ENCODE measurements at places on chromosomes 3 and 15.

GRCh38 chr15:57427367-57427821 lies 51.1 kb downstream of the CGNL1 start:
- DNase-seq = no peak

GRCh38 chr3:192802957-192803899 lies 75.9 kb upstream of the FGF12 start:
- DNase-seq = no peak

GRCh38 chr15:56913670-56914069 lies 4.8 kb upstream of the TCF12 start:
- DNase-seq = no peak

DNA sequence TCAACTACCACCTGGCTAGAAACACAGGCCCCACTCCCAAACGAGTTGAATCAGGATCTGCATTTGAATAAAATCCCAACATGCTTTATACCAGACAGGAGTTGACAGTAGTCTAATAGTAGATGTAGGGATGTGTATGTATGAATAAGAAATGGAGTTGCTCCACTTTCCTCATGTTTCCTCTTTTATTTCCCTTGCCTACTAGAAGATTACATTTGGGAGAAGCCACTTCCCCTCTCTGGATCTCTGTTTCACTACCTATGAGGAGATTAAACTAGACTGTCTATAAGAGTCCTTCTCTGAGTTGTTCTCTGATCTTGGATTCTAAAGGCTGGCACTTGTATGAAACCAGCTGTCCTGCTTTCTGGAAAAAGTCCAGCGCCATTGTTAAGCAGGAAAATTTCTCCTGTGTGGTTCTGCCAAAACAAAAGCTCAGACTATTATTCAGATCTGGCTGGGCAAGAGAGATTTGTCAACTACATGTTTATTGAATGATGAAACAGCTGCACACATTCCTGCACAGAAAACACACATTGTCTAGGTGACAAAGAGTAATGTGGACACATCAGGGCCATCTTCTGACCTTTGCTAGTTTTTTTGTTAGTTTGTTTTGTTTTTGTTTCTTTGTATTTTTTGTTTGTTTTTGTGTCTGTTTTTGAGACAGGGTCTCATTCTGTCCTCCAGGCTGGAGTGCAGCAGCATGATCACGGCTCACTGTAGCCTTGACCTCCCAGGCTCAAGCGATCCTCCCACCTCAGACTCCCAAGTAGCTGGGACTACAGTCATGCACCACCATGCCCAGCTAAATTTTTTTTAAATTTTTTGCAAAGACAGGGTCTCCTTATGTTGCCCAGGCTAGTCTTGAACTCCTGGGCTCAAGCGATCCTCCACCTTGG lies 29.9 kb downstream of the ACP3 start:
- DNase-seq = no peak

GRCh38 chr3:196868297-196868661 lies 559 bp downstream of the SENP5 start:
- DNase-seq = no peak

DNA sequence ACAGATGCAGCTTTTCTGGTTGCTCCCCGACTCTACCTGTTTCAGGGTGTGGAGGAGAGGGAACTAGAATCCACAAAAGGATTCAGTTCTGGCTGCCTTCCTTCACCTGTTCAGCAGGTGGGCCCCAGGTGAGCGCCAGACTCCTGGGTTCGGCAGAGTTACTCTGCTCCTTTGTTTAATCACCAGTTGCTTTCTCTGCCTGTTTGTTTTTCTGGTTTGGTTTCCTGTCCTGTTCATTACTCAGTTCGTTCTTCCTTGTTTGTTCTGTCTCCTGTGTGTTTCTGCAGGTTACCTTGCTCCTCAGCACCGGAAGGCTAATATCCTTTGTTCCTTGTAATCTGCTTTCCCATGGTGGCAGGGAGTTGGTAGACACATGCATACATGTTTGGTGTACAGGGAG lies 508.5 kb upstream of the ATP11B start:
- DNase-seq = no peak

DNA sequence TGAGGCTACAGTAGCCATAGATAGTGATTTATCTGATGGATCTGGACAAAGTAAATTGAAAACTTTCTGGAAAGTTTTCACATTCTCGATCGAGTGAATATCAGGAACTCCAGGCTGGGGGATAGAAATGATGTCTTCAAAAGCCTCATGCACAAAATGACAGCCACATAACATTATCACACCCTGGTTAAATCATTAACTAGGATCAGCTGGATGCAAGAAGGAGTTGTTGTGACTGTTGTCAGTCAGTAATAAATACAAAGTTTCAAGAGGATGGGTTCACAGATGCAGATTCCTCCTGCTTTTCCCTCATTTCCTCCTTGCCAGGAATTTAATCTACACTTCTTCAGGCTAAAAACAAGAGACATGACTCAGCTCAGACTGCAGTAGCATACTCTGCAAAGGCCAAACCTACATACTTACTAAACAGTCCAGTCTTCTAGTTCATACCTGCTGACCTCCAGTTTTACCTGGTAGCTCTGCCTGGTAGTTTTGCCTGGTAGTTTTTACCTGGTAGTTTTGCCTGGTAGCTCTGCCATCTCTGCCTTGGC lies 40.9 kb downstream of the C2CD4A start:
- no peak for DNase-seq

- no peak for DNase-seq
These were observed 65.2 kb downstream of the TPRA1 start for GRCh38 chr3:127525373-127525772.

DNA sequence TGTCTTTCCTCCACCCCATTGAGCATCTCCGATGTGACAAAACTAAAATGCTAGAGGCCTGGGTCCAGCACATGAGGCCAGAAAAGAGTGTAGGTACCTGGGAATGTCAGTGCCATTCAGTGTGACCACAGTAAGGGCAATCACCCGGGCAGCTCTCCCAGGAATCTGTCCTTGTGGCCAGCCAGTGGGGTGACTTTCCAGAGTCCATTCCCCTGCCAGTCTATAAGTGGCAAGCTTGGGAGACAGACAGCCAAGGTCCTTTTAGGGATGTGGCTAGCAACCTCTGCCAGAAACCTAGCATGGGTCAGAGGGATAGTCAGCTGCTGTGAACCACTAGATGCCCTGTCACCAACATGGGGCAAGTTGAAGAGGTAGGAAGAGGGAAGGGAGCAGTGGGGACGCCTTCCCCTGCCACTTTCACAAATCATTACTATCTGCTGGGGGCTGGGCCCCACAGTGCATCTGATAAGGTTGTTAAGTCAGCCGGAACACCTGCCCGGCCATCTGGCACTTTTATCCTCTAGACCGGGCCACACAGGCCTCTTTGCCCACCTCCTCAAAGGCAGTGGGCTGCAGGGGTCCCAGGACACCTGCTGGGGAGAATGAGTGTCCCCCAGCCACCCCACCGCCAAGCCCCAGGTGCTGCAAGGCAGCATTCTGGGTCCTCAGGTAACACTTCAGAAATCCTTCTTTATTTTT lies 24.8 kb upstream of the DET1 start:
- no peak for DNase-seq

DNA sequence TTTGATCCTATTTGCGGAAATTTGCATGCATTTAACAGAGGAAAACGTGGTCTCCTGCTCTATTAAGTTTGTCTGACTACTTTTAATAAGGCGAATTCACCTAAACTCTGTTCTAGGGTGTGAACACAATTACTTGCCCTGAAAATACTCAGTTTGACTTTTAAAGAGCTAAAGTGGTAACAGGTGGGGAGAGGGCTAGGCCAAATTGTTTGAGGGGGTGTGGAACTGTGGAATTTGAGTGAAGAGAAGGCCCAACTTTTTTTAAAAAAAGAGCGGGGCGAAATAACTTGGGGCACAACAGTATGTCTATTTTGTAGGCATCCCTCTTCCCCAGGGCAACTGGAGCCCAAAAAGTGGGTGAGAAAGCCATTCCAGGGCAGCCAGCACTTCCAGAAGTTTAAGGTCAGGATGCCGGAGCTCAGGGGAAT lies 580 bp upstream of the FXR1 start:
- DNase-seq = no peak

DNA sequence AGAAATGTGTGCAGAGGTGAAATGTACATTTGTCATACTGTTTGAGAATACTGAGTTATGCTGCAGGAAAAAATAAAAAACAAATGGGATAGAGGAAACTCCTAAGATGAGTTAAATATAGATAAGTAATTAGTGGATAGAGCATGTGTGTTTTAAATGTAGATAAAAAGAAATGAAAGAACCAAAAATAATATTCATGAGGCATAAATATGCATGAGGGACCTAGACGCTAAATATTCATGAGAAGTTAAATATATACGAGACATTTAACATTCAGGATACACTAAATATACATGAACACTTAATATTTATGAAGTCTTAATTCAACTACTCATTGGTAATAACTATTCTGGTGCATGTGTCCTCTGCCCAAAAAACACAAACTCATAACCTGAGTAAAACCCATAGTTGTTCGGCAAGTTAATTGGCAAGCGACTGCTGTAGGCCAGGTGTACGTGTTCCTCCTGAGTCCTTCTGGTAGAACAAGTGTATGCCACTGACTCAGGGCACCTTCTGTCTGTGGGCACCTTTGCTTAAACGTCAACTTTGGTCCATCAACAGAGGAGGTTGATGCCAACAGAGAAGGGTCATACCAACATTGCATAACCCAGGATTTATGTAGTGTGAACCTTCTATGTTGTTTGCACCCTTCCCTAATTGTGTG lies 24.5 kb upstream of the DENND6A start:
- no peak for DNase-seq

DNA sequence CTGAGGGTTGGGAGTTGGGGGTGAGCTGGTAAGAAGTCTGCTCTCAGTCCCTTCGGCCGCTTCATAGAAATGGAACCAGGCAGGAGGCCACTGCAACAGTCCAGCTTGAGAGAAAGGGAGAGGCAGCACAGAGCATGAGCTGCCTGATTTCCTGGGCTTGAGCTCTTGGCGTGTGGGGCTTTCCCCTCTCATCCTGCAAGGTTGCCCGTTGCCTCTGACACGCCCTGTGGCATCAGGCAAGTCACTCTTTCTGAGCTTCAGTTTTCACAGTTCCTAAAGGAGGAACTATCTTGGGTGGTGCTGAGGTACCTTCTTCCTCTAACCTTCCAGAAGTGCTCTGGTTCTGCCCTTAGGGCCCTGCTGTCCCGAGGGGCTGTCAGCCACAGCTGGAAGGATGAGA lies 4.9 kb downstream of the MESP2 start:
- no peak for DNase-seq

- DNase-seq = no peak
These were observed 109.3 kb downstream of the ZIC1 start for GRCh38 chr3:147518465-147518864.

- no peak for DNase-seq
These were observed 6.2 kb downstream of the MELTF start for GRCh38 chr3:197023241-197023997.

- DNase-seq = no peak
These were observed 51.9 kb downstream of the RASA2 start for GRCh38 chr3:141538568-141539240.

DNA sequence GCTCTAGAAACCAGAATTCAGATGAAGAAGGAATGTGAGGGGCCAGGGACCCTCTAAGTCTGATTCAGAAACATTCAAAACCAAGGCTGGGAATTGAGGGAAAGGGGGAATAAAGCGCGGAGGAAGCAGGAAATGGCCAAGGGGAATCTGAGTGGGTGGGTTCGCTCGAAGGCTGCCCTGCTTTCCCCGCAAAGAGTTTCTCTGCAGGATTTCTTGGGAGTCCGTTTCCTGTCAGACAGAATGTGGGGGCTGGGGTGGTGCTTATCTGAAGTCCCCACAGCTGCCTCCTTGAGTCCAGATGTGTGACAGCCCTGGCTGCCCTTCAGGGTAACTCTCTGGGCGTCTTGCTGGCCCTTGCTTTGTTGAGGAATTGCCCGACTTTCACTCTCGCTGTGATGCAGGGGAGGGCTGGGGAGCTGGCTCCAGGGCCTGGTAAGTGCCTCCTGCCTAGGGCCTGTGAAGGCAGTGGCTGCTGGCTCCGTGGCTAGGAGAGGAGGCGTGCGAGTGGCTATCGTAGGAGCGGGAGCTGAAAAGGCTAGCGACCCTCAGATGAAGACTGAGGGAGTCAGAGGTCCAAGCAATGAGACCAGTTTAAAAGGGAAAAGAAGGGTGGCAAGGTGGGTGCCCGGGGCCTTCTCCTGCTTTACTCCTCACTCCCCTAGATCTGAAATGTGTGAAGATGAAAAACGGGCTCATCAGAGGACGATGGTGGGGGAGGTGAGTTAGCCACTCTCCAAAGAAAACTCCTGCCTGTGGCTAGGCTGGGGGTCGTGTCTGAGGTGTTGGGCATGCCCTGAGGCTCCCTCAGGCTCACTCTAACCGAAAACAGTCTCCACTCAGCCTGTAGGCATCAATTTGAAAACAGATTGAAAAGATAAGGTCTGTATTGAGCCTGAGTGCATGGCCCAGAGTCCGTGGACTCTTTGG lies 143.9 kb upstream of the UMPS start:
- DNase-seq = no peak

DNA sequence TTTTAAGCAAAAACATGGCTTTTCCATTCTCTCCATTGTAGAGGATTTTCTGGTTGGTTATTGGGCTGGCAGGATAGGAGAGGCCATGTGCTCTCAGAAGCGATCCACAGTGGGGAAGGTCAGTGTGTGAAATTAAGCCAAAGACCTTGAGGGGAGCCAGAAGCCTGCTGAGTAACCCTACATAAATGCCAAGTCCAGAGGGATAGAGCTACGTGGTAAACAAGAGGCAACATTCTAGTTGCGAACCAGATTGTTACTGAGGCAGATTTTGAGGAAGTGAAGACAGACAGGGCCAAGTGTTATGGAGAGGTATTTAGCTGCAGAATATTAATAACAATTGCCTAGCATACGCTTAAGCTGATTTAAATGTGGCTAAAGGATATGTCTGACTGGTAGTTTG lies 592.8 kb upstream of the GBE1 start:
- DNase-seq = no peak

DNA sequence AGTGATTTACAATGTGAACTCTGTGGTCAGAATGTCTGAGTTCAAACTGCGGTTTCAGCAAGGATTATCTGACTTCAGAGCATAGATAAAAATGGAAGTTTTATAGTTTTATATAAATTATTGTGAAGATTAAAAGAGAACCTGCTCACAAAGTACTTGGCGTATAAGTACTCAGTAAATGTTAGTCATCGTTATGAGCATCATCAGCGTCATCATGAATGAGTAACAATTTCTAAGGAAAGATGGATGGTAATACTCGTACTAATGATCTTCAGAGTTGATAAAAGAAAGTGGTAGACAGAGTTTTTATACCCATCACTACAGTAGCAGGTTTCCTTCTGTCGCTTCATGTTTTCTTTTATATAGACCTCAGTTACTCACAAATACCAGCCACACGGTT lies 341.8 kb downstream of the RAP2B start:
- DNase-seq = no peak
